ENCODE measurements at places on chromosomes 7 and 10.

- DNase-seq = no peak
Observed at GRCh38 chr10:12201543-12201942, 5.6 kb downstream of the CDC123 start.

DNA sequence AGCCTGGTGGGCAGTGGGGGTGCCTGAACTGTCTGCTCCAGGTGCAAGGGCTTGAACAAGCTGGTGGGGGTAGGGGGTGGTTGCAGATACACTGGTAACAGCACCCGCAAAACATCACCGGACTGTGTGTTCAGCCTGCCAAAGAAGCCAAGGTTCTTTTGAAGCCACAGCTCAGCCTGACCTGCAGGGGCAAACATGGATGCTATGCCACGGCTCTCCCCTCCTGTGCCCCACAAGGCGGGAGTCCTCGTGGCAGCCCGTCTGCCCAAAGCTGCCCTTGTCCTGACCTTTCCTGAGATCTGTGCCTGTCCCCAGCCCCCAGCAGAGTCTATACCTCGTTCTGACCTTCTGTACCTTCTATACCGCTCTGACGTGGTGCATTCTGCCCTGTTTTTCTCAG, 285.7 kb downstream of the GLRX3 start:
- no peak for DNase-seq

- no peak for DNase-seq
Observed at GRCh38 chr7:45402480-45403218, 171.5 kb upstream of the ADCY1 start.

DNA sequence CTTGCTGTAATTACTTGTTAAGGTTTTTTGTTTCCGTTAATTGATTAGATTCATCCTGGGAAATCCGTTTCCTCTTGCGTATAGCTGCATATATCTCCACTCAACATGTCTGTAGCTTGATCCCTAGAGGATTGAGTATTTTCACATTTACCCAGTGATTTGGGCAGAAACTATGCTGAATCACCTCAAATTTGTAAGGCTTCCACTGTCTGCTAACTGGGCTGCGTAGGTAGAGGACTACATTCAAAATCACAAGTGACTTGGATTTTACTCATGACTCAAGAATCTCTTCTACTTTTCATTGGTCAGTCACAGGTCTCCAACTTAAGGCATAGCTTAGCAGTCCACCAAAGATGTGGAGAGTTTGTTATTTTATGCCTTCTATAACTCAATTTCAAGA, 141.8 kb downstream of the POLR1F start:
- no peak for DNase-seq

DNA sequence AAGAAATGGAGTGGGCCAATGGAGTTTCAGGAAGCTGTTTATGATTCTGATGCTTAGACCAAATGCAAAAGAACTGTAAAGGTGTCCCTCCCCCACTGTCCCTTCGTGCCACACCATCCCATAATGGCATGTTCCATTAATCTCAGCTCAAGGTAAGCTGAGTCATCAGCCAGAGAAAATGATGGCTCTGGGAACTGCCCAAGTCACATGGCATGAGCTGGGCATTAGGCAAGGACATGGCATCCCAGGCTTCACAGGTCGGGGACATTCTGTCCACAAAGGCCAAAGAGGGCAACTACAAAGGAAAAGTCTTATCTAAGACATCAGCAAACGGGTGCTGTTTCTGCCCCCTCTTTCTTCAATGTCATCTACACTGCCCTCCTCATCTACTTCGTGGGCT, 44.9 kb downstream of the DLG5 start:
- DNase-seq = no peak

DNA sequence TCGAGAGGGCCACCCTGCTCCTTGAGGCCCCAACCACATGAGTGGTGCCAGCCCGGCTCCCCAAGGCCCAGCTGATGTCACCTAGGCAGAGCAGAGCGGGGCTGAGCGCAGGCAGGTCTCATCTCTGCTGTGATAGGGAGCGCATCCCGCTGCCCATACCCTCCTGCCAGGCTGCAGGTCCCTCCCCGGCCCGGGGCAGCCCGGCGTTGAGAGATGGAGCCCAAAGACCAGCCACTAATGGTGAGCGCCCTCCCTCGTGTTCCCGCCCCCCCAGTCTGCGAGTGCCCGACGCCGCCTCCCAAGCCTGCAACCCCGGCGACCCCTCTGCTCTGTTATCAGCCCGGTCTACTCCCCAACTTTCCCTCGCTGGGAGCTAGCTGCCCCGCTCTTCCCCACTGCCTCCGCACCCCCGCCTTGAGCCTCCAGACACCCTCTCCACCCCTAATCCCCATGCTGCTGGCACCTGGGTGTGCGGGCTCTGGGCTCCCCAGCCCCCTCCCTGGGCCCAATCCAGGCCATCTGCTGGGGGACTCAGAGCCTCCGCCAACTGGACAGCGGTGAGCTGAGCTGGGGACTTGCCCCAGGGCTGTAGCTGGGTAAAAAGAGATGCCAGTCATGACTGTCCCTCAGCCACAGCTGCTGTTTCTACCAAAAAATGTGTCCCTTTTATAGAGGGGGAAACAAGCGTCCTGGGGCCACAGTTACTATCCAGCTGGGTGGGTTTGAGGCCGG, 19.7 kb upstream of the CHST12 start:
- no peak for DNase-seq

GRCh38 chr10:63562857-63563256, 41.7 kb downstream of the REEP3 start:
- no peak for DNase-seq

- no peak for DNase-seq
Observed at GRCh38 chr10:27659786-27660185, 85.8 kb downstream of the MKX start.

GRCh38 chr10:131082991-131083481, 228.5 kb downstream of the TCERG1L start:
- DNase-seq = no peak

DNA sequence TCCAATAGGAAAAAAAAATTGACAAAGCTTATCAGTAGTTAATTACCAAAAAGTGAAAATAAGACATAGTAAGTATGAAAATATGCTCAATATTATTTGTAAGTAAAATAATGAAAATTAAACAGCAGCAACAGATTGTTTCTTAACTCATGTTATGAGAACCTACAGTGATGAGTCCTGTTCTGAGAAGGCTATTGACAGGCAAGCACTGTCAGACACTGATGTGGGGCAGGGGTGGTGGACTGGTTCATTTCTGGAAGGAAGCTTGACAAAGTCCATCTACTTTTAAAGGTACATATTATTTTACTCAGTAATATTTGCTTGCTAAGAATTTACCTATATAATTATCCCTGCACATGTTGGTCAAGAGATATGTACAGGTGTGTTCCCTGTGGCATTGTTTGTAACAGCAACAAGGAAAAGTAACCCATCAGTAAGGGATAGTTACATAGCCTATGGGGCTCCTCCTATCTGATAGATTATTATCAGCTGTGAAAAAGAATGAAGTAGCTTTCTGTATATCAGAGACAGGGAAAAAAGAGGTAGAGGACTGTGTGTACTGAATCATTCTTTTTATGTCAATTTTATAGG, 161.6 kb downstream of the RTKN2 start:
- DNase-seq = no peak

GRCh38 chr10:87816163-87816897, 1.7 kb downstream of the ATAD1 start:
- DNase-seq = no peak

GRCh38 chr10:14003517-14004184, 327.1 kb downstream of the FRMD4A start:
- no peak for DNase-seq

DNA sequence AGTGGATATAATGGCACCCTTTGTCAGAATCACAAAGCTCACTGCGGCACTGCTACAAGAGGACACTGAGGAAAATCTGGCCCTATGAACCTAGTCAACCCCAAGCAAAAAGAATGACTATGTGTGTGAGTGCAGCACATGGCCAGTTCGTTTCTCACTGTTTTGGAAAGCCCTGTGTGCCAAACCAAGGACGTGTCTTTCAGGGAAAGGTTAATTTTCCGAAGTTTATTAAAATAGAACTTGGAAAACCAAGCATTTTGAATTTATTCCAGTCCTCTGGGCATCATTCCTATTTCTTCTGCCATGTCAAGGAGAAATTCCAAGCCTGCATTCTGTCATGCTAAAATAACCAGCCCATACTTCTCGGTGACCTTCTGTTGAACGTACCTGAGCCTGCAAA, 471.8 kb downstream of the PLXDC2 start:
- no peak for DNase-seq

GRCh38 chr10:76116523-76116922, 685.1 kb downstream of the LRMDA start:
- DNase-seq = no peak

- DNase-seq = no peak
Observed at GRCh38 chr7:837001-837400, 4.7 kb downstream of the SUN1 start.

DNA sequence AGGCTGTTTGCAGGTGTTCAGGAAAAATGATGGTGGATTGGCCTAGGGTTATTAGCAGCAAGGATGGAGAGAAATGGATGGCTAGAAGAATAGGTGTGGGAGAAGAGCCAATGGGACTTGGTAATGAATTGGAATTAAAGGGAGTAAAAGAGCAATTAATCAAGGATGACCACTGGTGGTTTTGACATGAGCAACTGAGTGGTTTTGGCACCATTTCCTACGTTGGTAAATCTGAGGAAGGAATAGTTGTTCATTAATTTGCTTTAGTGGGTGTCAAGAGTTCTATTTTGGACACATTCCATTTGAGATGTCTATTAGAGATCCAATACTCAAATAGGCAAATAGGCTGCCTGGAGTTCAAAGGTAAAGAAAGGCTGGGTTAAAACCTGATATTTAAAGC, 38.2 kb upstream of the NRBF2 start:
- DNase-seq = no peak

DNA sequence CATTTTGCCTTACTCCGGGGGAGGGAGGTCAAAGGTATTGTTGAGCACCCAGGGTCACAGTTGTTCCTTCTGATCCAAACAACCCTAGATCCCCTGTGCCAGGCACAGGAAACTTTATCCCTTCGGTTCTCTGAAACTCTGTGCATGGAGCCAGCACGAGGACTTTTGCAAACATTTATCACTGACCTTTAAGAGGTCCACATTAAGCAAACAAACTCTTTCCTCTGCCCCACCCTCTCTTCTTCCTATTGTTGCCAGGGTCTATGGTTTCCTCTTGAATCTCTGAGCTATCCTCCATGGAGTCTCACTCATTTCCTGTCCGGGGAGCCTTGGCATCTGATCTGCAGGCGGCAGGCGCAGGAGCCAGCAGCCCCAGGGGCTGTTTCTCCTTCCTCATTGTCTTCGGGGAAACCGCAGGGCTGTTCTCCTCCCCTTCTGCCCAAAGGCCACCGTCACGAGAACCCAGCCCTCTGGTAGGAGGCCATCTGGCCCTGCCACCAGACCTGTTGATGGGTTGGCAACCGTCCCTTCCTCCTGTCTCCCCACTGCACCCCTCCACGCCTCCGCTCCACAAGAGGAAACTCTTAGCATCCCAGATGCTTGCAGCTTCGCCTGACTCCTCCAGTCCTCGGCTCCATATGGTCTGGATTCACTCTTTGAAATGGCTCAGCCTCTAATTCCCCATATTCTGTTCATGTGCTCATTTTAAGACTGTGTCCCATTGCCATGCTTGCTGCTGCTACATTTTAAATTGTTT, 327.3 kb upstream of the NRP1 start:
- no peak for DNase-seq

DNA sequence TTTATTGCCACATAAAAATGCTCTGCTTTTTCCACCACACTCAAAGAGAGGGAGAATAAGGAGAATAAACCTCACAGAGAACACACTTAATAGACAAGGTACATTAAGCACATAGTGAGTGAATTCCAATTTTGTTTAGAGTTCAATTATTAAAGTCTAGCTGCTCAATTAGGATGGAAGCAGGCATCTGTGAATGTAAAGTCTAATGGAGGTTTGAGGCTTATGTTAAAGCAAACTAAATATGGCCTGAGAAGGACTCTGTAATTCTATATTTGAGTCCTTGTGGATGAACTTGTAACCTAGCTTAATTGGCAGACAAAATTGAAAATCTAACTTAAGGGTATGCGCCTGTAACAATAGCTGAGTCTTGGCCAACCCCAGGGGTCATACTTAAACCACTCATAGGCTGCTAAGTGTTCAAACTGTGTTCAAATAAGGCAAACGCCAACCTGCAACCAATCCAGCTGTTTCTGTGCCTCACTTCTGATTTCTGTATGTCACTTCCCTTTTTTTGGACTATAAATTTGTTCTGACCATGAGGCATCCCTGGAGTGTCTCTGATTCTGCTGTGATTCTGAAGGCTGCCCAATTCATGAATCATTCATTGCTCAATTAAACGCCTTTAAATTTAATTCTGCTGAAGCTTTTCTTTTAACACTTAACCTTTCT, 31.3 kb upstream of the NME8 start:
- no peak for DNase-seq

DNA sequence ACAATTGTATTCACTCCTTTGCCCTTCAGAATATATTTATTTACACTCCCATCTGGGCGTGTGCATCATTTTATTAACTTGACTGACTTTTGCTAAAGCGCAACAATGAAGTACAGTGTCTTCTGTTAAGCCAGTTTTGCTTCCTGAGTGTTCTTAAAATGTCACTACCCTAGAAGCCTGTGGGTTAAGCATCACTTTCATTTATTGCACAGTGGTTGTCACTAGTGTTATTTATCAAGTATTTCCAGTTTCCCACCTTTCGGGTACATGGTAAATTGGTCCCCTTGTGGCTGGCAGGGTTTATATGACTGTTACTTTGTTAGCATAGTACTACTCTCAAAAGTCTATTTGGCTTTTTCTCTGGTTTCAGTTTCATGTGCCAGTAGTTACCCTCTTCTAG, 3.3 kb downstream of the HILPDA start:
- no peak for DNase-seq

GRCh38 chr7:41122256-41122987, 580.5 kb downstream of the INHBA start:
- no peak for DNase-seq

DNA sequence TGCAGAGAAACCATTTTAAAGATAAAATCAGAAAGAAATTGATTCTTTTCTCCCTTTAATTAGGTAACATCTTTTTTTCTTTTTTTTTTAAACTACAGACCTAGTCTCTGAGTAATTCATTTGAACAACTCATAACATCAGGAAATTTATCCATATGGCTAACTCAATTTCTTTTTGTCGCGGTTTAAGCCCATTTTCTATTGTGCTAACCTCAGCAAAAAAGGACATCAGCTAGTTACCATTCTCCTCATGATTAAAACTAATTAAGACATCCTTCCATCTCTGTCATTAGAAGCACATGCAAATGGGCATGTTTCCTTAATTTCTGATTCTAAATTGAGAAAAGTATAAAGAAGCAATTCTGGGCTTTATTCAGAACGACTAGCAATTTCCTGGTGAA, 57.8 kb downstream of the ANK3 start:
- DNase-seq = no peak

- DNase-seq = no peak
Observed at GRCh38 chr10:121325490-121326231, 272.6 kb downstream of the FGFR2 start.

DNA sequence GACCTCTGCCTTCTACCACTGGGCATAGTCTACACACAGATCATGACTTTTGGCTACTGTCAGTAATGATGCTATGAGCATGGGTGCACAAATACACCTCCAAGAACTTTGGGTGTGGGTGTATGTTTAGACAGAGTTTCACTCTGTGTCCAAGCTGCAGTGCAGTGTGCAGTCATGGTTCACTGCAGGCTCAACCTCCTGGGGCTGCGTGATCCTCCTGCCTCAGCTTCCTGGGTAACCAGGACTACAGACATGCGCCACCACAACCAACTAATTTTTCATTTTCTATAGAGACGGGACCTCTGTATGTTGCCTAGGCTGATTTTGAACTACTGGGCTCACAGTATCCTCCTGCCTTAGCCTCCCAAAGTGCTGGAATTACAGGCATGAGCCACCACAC, 194.4 kb downstream of the NSUN6 start:
- no peak for DNase-seq

GRCh38 chr10:95474228-95475002, 86.8 kb downstream of the SORBS1 start:
- DNase-seq = peak; percentile 28
